ENCODE measurements at places on chromosomes 6 and 20.

DNA sequence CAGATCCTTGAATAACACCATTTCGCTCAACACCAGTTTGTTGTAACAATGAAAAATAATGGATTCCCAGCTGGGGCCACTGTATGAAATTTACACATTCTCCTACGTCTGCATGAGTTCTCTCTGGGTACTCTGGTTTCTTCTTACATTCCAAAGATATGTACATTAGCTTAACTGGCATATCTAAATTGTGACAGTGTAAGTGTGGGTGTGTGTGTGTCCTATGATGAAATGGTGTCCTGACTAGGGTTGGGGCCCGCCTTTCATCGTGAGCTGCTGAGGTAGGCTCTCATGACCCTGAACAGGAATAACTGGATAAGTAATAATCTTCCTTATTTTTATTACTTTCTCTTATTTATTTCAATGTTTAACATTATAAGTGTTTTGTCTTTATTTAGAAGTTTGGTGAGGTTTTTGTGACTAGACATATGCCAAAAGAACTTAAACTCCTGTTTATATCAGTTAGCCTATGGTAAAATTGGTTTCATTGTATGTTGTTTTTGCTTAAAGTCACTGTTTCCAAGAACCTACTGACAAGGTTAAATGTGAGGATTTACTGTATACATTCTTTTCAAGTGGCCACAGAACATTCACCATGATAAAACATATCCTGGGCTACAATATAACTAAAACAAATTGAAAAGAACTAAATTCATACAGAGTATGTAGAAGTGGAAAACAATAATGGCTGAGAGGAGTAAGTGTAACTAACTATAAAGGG, 42.4 kb downstream of the RBL1 start:
- DNase-seq, result no peak

GRCh38 chr20:62042025-62042820, 23.5 kb downstream of the TAF4 start:
- DNase-seq, result no peak

DNA sequence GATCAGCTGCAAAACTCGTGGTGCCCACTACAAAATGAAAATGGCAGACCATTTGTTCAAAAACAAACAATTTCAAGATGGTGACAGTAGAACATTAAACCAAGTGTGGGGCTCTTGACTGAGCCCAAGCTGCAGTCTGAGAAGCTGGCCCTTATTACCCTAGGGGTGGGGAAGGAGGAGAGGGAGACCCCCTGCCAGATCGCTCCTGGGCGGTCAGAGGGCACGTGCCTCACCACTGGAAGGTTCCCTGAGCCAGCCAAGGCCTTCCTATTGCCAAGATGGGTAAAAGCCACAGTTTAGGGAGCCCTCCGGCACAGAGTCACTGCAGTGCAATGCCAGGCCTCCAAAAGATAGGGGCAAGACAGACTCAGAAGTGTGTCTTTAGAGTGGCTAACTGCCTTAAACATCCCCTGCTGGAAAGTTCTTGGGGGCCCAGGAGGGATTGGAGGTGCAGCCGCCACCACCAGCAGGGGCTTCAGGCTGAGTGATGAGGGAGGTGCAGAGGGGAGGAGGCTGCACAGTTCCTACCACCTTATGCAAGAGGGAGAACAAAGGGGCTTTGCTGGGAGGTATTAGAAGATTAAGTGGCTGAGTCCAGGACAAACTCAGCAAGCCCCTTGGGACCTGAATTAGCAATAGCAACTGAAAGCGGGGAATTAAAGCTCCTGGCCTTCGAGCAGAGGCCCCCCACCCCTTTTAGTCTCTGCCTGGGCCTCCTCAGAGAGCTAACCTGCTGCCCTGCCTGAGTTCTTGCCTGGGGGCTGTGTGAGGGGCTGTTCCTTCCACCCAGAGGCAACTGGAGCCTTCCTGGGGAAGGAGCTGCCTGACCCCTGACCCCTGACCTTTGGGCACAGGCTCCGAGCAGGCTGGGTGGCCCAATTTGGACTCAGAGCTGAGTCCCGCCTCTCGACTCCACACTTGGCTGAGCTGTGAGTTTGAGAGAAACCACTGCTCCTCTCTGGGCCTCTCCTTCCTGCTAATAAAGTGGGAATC, 88.4 kb downstream of the VEGFA start:
- no peak for DNase-seq

DNA sequence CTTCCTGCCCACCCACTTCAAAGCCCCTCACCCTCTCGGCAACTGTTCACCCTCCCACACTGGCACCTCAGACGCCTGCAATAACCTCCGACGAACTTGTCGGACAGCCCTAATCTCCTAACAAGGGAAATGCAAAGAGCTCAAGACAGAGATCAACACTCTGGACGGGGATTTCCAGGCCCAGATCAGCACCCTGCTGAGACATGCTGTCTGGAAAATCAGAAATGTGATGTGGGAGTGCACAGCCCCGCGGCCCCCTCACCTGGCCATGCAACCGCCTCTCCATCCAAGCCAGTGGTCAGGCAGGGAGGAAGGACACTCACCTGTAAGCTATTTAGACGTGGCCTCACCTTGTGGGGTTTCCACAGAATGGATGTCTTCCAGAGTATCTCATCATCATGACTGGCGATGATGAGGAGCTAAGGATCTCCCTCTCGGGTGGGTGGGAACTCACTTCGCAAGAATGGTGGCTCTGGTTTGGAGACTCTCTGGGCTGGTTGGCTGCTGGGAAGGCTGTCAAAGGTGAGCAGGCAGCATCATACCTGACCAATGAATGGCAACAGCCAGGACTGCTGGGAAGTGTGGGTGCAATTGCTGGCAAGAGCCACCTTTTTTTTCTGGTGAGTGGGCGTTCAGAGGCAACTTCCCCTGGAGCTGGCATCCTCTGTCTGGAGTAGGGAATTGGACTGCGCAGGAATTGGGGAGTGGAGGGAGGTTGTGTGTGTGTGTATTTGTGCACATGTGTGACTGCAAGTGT, 28.1 kb upstream of the ADTRP start:
- no peak for DNase-seq

GRCh38 chr20:15706719-15707118, 866.5 kb downstream of the KIF16B start:
- DNase-seq, result no peak

DNA sequence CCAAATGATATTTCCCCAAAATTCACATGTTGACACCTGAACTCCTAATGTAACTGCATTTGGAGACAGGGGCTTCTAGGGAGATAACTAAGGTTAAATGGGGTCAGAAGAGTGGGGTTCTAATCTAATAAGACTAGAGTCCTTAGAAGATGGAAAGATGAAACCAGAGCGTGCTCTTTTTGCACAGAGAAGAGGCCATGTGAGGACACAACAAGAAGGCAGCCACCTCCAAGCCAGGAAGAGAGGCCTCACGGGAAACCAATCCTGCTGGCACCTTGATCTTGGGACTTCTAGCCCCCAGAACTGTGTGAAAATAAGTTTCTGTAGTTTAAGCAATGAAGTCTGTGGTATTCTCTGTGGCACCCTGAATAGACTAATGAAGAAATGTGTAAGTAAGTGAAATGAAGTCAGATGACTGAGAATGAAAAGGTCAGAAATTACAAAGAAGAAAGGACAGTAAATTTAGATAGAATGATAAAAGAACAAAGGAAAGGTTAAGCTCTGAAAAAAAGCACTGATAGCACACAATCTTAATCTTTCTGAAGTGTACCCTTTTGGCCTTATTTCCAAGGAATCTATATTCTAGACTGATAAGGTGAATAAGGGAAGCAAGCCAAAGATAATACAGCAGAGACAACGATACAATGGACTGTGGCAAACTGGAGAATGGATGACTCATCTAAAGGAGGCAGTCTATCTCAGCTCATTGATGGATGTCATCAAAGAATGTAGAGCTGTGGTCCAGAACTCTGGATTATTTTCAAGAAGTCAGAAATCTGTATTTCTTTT, 110.4 kb downstream of the MYB start:
- no peak for DNase-seq

GRCh38 chr20:47051936-47052526, 157.4 kb downstream of the EYA2 start:
- DNase-seq, result peak; percentile 9

GRCh38 chr6:170057034-170057734, 233.7 kb downstream of the DLL1 start:
- no peak for DNase-seq

DNA sequence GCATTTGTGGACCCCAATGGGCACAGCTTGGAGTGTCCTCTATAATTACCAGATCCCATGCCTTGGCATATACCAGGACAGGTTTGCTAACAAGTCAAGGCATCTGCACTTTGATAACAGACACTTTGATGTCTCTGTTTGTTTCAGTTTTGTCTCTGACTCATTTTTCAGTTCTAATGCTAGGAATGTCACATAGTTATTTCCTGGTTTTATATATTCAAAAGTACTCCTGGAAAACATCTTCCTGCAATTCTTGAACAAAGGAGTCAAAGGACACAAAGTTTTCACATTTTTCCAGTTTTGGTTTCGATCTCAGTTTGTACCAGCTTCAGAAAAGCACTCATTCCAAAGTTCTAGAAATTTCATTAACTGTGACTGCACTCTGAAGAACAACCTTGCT, 188.1 kb downstream of the FOXC1 start:
- DNase-seq, result no peak

GRCh38 chr6:36387440-36388303, at the start of gene ETV7:
Gene ETV7 (minus strand): TSS chr6:36387669. CDS start chr6:36387541, 128 bp downstream.
- DNase-seq, result no peak

DNA sequence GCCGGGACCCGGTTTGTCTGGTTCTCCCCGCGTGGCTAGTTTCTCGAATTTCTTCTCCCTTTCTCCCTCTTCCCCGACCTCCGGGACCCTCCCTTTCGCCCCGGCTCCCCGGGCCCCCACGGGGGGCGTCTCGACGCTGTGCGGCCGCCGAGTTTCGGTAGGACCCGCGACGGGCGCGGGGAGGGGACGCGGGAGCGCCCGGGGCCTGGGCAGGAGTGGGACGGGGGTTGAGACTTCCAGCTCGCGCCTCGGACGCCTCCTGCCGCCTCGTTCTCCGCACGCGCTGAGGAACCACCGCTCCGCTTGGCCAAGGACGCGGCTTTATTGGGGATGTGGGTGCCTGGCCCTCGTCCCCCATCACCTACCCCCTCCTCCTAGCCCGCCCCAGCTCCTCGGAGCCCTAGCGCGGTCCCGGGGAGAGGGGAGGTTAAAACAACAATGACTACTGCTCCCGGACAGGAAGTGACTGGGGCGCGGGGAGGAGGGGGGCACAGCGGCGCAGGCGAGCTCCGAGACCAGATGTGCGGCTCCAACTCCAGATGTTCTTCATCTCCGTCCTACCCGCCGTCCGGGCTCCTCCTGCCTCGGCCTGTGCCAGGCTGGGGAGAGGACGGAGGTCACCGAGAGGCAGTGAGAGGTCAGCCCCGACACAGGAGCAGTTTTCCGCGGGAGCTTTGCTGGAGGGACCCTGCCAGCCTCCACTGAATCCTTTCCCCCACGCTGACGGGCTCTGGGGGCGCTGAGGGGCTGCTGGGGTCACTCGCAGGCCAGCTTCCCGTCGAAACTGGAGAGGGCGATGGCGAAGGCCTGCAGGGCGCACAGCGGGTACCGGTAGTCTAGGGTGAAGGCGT, 917 bp upstream of the TEAD3 start:
- DNase-seq, result no peak

- no peak for DNase-seq
These were observed 203.3 kb downstream of the BCAS1 start for GRCh38 chr20:53866794-53867740.

DNA sequence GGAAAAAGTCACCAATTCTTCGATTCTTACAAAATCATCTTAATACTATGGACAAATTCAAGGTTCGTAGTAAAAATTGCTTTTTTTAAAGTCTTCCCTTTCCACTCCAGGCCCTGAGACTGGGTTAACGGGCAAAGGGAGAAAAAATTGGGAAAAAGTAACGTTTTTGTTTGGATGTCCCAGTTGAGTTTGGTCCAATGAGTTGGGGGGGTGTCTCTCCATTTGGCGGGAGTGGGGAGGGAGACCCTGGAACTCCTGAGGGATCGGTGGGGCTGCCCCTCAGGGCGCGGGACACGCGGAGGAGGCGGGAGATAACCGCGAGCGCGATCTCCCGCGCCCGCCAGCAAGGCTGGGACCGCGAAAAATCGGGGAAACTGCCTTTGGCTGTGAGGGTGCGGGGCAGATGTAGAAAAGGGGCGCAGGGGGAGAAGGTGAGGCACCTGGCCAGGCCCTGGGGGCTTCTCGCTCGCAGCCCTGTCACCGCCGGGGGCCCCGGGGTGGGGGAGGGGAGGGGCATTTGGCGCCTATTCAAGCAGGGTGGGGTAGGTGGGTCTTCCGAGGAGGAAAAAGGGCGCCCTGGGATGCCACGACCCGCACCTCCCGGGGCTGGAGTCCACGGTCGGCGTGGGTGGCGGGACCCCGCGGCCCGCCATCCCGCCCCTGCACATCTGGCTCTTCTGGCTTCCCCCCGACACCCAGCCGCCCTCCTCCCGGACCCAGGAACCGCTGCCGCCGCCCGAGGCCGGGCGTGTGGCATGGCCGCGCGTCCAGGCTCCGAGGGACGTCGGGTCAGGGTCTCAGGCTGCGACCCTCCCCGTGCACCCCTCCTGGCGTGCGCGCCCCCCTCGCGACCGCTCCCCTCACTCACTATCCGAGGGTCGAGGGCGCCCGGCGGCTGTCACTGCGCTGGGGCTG, 595 bp downstream of the FBXO5 start:
- no peak for DNase-seq

DNA sequence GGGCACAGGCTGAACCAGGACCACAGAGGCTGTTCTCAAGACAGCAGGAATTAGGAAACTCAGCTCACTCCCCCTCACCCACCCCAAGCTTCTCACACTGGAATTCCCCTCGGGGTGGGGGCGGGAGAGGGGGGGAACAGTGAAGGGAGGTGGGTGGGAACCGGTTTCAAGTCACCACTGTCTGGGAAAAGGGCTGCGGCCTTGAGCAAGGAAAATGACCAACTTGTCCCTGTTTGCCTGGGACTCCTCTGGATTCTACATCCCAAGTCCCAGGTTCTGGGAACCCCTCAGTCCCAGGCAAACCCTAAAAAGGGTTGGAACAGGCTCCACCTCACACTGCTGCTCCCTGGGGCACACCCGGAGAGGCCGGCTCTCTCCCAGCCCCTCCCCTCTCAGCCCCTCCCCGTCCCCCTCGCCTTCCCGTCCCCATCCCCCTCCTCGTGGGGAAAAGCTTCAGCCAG, 230.7 kb downstream of the TFAP2C start:
- DNase-seq, result no peak

- DNase-seq, result no peak
These were observed 52.3 kb upstream of the UFL1 start for GRCh38 chr6:96469312-96469711.

DNA sequence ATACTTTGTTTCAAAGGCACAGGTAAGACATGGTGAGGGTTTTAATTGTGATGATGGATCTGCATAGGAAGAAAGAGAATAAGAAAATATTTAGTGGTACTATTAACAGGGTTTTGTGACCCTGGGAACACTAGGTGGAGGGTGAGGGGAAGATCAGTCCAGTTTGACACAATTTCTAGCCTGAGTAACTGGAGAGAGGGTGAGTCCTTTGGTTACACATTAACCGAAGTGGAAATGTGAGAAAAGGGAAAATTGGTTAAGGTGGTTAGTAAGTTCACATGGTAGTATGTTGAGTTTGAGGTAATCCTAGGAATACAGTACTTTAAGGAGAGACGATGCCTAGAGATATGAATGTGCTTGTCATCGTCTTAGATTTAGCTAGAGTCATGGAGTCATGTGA, 54.8 kb upstream of the POU3F2 start:
- no peak for DNase-seq
